ENCODE measurements at places on chromosomes 4 and X.

DNA sequence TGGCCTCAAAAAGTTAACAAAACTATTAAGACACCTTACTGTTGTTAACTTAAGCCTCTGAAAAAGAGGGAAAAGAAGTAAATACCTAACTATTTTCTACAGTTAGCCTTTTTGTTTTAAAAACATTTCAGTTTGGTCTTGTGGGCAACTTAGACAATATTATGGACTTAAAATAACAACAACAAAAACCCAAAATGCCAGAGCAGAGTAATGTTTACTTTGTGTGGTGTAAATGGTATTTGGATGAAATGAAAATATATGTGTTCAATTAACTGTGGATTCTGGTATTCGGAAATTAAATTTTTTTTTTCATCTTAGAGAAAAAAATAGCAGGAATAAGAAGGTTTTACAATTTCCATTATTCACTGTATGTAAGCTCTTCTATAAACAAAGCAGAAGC lies 79.6 kb upstream of the NPNT start:
- no peak for DNase-seq

DNA sequence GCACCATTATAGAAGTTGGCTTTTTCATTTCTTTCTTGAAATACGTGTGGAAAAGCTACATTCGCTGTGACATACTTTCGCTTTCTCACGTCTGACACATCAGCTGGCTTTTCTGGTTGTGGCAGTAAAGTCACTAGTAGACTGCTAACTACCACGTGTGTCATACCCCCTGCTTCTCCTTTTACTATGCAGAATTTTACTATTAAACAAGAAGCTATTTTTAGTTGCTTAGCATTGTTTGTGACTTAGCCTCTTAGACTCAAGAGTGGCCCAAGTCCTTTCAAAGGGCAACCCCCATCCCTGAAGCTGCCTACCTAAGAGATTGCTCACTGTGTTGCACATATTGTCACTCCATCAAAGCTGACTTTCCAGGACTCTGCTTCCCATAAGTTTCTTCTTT lies 2.1 kb upstream of the IL2 start:
- no peak for DNase-seq

GRCh38 chr4:205097-205756 lies 80.9 kb downstream of the ZNF718 start:
- no peak for DNase-seq

- DNase-seq: no peak
These were observed 477.7 kb downstream of the PDGFC start for GRCh38 chr4:156493858-156494257.

- DNase-seq: no peak
These were observed 62.6 kb downstream of the GLRA2 start for GRCh38 chrX:14591976-14592375.

- DNase-seq: no peak
These were observed 38.9 kb upstream of the CFAP47 start for GRCh38 chrX:35880601-35881000.

- no peak for DNase-seq
These were observed 909.1 kb downstream of the FAT4 start for GRCh38 chr4:126223784-126224407.

- DNase-seq: no peak
These were observed 9.3 kb downstream of the CNKSR2 start for GRCh38 chrX:21383546-21383945.

DNA sequence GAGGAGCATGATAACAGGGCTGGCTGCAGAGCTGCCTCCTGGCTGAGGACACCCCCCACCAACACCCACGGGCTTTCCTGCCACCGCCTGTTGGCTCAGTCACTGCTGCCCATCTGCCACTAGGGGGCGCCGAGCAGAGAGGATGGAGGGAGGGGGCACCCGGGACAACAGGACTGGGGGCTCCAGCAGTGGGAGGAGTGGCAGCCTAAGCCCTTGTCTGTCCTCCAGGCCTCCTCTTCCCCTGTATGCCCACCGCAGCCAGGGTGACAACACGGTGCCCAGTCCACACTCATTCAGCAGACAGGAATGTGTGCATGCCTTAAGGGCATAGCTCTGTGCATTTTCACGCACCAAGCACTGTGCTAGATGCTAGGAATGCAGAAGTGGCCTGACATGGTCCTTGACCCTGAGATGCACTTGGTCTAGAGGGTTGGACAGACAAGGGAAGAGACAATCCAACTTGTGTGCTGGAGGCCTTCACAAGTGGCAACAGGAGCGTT lies 149.9 kb downstream of the AMMECR1 start:
- peak; percentile 73 for DNase-seq

GRCh38 chr4:74751856-74752255 lies 42.5 kb downstream of the BTC start:
- no peak for DNase-seq

GRCh38 chr4:85784947-85785346 lies 310.0 kb downstream of the ARHGAP24 start:
- no peak for DNase-seq

DNA sequence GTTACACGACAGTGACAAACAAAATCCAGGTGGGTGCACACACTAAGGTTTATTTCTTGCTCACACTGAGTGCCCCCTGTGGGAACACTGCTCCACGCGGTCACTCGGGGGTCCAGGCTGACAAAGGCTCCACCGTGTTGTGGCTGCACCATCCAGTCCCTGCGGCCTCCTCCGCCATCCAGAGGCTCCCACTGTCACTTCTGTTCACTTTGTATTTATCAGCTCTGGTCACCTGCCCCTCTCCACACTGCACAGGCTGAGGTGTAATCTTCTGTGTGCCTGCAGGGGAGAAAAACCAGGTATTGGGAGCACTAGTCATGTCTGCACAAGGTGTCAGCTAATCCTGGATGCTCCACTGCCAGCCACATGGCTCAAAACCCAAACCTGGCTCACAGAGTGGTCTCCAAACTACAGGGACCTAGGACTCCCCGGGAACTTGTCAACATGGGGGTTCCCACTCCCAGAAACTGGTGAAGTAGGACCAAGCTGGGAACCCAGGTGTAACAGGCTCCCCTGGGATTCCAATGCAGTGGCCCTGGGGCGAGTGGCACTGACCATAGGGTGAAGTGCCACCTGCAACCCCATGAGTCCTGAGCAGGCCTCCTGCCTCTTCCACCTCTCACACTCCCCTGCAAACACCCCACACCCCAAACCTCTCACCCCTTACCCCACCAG lies 25.5 kb downstream of the HMX1 start:
- no peak for DNase-seq

DNA sequence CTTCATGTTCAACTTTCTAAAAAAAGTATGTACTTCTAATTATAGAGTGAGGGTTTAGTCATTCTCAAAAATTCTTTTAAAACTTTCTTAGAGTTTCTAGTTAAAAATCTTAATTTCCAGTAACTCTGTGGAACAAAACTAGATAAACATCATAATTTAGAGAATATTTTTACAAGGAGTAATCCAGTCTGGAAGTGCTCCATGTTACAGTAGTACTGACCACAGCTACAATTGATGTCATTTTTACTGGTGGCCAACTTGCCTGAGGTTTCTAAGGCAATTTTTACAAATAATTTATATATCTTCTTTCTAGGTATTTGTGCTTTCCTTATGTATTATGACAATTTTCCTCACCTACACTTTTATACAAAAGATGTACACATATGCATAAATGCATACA lies 490.4 kb downstream of the CENPC start:
- no peak for DNase-seq

DNA sequence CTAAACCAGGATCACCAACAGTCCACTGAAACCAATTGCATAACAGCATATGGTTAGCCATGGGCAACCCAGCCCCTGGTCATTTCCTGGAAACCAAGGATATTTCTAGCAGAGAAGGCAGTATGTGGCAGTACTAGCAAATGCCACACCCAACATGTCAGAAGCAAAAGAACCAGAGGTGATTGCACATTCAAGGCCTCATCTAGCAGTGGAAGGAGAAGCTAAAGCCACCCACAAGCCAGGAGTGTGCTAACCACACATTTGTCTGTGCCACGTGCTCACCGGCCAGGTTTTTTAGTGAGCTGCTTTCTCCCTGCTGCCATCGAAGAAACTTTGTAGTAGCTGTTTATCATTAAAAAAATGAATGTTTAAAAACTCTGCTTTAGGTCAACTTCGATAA lies 42.0 kb downstream of the TEC start:
- no peak for DNase-seq

DNA sequence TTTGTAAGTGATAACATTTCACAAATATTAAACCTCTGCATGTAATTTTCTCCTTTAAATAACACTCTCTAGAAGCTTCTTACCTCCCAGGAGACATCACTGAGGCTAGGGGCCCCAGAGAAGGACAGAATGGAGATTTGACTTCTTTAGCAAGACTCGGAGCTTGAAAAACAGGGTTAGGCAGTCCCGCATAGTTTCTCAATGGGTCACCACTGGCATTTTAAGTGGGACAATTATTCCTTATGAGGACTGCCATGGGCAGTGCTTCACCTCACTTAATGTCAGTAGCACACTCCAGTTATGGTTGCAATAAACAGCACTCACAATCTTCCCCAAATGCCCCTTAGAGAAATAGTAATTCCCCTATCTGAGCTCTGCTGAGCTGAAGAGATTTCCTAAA lies 66.7 kb upstream of the NOCT start:
- DNase-seq: no peak

DNA sequence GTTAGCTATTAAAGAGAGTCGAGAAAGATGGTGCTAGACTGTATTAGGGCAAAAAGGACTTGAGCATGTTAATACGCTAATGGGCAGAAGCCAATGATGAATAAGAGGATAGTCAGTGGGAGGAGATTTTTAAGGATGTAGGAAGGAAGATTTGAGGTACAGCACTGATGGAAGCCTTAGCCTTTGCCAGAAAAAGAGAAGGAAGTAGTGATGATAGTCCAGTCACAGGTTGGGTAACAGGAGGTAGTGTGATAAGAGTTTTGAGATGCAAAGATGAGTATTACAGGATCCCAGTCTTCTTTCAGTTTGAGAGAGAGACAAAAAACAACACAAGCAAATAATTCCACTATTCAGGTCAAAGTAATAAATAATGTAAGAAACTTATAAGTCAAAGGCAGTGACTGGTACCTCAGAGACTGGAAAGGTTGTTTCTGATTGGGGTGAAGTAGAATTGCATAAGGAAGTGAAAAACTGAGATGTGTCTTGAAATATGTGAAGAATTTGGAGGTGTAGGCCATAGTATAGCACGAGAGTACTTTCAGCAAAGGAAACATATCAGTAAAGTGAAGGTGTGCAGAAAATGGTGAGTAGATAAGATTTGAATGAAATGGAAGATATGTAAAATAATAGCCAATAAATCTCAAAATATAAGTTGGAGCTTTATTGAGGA lies 22.1 kb upstream of the NDNF start:
- no peak for DNase-seq

DNA sequence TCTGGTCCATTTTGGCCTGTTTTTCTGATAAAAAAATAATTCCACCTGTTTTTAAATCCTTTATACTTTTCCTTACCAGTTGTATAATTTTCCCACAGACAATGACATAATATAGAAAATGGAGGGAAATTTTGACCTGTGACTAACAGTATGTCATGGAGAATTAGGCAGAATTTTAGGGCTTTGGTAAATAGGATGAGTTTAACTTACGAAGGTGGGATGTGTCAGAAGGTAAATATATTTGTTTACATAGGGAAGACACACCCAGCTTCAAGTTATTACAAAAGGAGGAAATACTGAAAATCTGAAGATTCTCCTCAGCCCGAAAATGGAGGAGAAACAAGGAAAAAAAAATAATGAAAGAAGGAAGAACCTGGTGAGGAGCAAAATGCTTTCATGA lies 64.6 kb upstream of the PPP3CA start:
- DNase-seq: no peak

- no peak for DNase-seq
These were observed 3.5 kb downstream of the SOX3 start for GRCh38 chrX:140501321-140501720.

DNA sequence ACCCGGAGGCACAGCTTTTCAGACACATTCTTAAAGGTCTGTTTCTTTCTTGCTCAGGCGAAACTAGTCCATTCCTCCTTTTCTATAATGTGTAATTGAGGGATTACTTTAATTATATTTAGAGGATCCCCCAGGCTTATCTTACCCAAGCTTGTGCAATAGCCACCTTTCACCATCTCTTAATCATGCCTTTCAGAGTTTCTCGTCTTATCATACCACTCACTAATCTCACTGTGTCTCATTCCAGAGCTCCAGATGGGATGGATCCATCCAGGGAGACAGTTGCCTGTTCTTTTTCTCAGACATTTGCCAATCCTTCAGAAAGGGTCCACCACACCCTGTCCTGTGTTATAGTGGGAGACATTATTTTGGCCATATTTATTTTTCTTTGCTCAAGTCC lies 12.5 kb downstream of the SPARCL1 start:
- no peak for DNase-seq

GRCh38 chr4:48832571-48832970 lies 1.7 kb downstream of the OCIAD1 start:
- no peak for DNase-seq

- no peak for DNase-seq
These were observed 49.4 kb downstream of the FHL1 start for GRCh38 chrX:136196691-136197155.

DNA sequence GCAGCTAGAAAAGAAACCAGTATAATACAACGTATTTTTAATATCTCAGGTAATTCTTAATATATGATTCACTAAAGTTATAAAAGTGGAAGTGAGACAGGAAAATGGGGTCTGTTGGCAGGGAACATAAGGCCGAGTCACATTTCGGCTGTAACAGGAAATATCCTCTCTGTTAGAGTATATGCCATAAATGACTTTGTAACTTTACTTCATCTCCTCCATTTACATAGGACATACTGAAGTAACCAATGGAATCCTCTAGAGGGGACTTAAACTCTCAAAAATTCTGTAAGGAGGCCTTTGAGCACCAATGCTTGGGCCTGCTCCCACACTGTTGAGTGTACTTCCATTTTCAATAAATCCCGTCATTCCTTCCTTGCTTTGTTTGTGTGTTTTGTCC lies 71.3 kb downstream of the ANKRD17 start:
- no peak for DNase-seq

DNA sequence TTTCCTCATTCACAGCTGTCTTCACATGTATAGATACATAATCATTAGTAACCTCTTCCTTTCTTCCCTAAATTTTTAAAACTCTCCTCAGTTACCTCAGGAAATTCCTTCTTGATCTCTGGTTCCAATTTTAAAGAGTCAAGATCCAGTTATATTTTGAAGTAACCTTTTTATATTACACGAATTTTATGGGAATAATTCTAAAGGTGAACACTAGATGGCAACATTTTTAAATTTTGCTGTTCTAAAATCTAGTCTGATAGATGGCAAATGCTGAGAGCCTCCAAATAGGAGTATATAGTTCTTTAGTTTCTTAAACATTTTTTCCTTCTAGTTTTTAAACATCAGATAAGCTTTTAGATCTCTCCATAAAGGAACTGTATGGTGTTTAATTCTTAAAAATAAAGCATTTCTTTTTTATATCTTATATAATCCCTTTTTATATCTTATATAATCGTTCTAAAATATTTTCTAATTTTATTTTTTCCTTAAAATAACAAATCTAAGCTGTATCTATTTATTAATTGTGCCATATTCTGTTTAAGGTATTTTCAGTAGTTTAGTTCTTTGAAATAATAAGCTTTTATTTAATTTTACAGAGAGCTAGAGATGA lies 37.9 kb upstream of the PAPSS1 start:
- no peak for DNase-seq

- no peak for DNase-seq
These were observed 67.0 kb downstream of the TNIP2 start for GRCh38 chr4:2689114-2689513.

GRCh38 chr4:8912506-8912905 lies 40.9 kb upstream of the HMX1 start:
- DNase-seq: peak; percentile 1

Measured in pancreas (tissue), 10 donors.